Activated B cell treated with CpG ODN at 0.5 μM for 24 hours (primary cell): ENCODE measurements at places on chromosomes 7 and 10. TPM values are rescaled to one million over a fixed set of nuclear protein-coding genes. Genes with fewer than 3 reads are reported as not detected.

SFXN2 gene
- 22.1 and 28.9 TPM in 2 replicates for total RNA-seq

CRHR2 gene
- not detected in 2 replicates for total RNA-seq

GRID2IP gene
- 0.93 and 1.3 TPM in 2 replicates for total RNA-seq

IQUB gene
- total RNA-seq = 0.11 and 0.15 TPM in 2 replicates

INHBA gene
- total RNA-seq = 0.16 TPM in 1 of 2 replicates, not detected in the other

SDK1 gene
- total RNA-seq = 0.32 and 1.3 TPM in 2 replicates

SCIN gene
- total RNA-seq = 0.05 TPM in 1 of 2 replicates, not detected in the other

CLDN3 gene
- total RNA-seq = not detected in 2 replicates

DRGX gene
- total RNA-seq = not detected in 2 replicates

UCMA gene
- total RNA-seq = not detected in 2 replicates
